ENCODE measurements at places on chromosomes 2 and 18.

DNA sequence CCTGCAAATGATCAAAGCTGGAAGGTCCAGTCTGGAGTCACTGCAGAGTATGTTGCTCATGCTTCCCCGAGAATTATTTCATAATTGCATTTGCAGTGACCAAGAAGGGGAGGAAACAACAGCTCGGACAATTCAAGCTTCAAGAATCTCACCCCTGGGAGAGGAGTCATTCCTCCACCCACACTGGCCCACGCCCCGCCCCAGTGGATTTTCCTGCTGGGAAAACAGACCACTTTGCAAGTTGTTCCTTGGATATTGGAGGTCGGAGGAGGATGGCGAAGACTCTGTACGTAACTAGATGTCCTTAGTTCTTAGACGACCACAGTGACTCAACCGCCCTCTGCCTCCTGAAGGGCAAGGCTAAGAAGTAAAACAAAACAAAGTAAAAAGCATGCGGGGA is 159.4 kb downstream of the TPO start:
- no peak for DNase-seq

- DNase-seq: no peak
Measured at GRCh38 chr2:161353543-161353942, 45.3 kb downstream of the PSMD14 start.

DNA sequence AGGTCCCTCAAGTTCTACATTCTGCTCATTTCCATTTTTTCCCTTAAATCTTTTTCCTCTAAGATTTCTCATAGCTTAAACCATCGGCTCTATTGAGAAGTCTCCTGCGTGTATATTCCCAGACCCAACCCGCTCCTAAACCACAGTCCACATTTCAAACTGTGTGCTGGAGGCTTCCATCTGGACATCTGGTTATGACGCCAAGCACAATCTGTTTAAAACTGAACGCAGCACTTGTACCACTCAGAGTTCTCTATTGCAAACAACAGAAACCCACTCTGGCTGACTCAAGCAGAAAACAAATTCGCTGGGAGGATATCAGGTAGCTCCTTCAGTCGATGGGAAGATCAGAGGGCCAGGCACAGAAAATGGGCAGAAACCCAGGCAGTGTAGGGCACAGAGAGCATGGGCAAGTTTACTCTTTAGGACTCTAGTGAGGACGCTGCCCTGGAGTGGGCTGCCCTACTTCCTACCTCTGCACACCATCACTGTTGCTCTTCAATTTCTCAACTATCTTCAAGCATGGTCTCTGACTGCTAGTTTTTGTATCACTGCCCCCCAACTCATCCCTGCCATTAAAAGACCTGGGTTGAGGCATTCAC is 5.6 kb upstream of the EML4 start:
- DNase-seq: no peak

GRCh38 chr2:219500135-219500534 is 1.4 kb downstream of the GMPPA start:
- DNase-seq: no peak

- no peak for DNase-seq
Measured at GRCh38 chr2:51960841-51961335, 929.0 kb upstream of the NRXN1 start.

DNA sequence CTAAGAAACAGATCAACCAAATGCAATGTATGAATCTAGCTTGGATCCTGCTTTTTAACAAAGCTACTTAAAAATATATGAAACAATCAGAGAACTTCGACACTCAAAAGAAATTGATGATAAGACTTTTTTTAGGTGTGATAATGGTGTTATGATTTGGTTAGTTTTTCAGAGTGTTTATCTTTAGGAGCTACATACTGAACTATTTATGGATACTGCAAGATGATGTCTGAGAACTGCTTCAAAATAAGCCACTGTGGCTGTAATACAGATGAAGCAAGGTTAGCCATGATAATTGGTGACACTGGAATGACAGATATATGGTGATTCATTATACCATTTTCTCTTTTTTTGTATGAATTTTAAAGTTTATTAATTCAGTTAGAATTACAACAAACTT is 14.2 kb downstream of the SLC25A12 start:
- DNase-seq: no peak

DNA sequence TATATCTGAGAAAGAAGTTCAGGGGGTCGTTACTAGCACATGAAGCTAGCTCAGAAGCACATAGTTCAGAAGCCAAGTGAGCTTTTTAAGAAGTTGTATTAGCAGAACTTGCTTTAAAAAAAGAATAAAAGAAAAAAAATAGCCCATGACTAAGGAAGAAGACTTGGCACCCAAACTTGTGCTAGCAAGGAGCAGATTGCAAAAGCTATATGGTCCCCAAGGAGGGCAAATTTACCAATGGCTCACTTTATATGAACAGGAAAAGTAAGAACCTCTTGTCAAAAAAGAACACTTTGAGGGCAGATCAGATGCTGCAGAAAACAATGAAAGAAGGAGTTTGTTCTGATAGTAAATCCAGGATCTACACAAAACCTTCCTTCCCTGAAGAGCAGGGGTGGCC is 486.5 kb upstream of the ACVR2A start:
- no peak for DNase-seq

DNA sequence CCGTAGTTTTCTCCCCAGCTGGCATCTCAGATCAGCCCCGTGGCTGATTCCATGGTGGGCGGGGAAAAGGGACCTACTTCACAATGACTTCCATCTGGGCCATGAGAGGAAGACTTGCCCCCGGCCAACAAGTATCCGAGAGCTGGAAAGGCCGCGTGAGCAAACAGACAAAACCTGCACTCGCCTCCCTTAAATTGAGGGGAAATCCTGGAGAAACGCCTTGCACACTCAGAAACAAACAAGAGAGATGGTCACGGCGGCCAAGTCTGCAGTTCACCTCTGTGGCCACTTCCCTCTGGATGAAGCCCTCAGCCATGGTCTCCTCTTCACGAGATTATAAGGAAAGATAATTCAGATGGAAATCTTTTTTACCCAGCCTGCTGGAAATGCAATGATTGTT is 39.4 kb upstream of the TPO start:
- no peak for DNase-seq

- DNase-seq: no peak
Measured at GRCh38 chr2:237701033-237701858, 73.9 kb downstream of the LRRFIP1 start.

GRCh38 chr2:20444993-20445910 is 1.6 kb upstream of the RHOB start:
- DNase-seq: no peak

GRCh38 chr18:50057009-50057408 is 137.9 kb downstream of the MYO5B start:
- DNase-seq: no peak

DNA sequence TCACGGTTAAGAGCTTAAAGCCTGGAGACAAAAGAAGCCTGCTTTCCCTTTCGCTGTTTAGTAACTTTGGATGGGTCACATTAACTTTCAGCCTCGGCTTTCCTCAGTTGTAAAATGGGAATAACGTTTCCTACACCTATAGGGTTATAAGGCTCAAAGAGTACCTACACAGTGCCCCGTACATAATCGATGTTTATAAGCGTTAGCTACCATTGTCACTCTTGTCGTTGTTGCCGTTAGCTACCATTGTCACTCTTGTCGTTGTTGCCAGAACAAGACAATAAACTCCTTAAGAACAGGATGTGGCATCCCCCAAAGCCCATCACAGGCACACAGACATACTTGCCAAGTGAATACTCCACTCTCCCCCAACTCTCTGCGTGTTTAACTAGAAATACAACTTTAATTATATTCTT is 901 bp upstream of the MFSD6 start:
- DNase-seq: no peak

- no peak for DNase-seq
Measured at GRCh38 chr2:112588611-112589045, 4.2 kb downstream of the CHCHD5 start.

DNA sequence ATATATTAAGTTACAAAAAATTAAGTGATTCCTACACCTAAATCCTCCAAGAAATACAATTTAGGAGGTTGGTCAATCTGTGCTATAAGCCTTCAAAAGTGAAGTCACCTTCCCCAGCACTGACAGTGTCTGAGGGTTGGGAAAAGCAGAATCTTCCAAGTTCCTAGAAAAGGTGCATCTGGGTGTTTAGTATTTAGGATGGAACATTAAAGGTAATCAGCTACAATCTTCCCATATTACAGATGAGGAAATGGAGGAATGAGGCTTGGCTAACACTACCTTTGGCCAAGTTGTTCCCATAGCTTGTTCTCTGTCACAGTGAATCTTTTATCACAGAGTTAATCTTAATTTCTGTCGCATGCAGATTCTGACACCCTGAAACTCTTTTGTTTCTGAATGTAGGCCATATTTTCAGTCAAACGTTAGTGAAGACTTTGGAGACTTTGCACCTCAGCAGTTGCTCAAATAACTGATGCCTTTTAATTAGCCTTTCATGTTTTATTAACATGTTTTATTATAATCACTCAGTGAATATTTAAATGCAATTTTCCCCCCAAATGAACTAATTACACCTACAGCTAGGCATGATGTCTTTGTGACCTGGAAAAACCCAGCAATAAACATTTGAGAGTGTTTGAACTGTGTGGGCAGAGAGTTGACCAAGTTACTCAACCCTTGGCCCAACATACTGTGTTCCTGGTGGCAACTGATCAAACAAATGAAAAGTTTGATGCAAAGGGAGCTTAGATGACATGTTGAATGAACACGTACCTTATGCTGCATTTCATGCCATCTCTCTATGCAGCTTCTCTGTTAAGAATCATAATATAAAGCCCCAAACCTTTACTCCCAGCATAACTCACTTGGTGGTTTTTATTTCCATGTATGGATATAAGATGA is 17.6 kb downstream of the FN1 start:
- DNase-seq: no peak

GRCh38 chr2:919672-920071 is 31.0 kb upstream of the SNTG2 start:
- no peak for DNase-seq

DNA sequence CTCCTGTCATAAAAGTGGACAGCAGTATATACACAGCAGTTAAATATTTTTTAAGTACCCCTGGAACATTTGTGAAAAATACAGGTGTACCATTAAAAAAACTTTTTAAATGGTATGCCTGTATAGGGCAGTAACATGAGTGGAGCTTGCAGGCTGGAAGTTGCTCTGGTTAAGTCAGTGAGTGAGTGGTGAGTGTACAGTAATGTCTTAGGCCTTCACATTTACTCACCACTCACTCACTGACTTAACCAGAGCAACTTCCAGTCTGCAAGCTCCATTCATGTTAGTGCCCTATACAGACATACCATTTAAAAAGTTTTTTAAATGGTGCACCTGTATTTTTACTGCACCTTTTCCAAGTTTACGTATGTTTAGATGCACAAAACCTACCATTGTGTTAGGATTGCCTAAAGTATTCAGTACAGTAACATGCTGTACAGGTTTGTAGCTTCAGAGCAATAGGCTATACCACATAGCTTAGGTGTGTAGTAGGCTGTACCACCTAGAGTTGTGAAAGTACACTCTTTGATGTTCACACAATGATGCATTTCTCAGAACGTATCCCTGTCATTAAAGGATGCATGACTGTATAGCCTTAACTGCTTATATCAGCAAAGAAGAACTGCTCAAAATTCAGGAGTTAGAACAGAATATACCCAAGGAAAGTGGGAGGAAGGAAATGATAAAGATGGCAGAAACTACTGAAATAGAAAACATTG is 112.6 kb downstream of the EHBP1 start:
- DNase-seq: no peak

GRCh38 chr2:10297959-10298531 is 4.7 kb upstream of the HPCAL1 start:
- no peak for DNase-seq

- DNase-seq: no peak
Measured at GRCh38 chr2:229641676-229642075, 72.7 kb downstream of the DNER start.

DNA sequence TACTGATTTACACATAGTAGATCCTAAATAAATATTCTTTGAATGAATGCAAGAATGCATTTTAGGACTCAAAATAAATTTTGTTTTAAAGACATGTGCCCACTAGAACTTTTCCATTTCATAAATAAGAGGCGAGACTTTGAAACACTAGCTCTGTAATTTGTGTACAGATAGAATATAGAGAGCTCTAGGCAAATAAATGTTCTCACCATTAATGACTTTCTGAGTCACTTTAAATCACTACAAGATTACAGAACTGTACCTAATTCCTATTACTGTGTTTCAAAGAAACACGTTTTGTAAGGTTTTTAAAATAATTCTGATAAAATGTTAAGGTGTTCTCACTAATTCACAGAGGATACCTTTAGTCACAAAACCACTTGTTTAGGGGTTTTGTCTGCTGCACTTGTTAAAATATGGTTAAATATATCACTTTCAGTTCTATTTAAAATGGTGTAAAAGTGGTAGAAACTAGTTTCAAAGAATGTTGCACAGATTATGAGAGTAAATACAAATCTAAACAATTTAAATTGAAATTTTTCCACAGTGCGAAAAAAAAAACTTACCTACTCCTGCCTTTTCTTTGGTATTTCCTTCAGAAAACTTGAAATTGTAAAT is 158.7 kb upstream of the ZC3H15 start:
- no peak for DNase-seq

All from nephron progenitor cell (in vitro differentiated cells).